ENCODE measurements at places on chromosomes 11 and 22. TPM values are rescaled to one million over a fixed set of nuclear protein-coding genes. Genes with fewer than 3 reads are reported as not detected.

DNA sequence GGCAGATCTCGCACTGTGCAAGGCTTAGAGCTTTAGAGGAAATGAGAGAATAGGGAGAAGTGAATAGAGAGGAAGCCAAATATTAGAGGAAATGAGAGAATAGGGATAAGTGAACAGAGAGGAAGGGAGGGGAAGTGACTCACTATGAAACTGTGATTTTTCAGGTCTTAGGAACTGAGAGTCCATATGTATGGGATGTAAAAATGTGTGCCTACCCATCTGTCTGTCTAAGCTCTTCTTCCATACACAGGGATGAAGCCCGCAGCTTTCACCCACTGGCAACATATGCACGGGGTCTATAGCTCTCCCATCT lies 6.4 kb upstream of the CCDC86 start:
- no peak for DNase-seq

- peak; percentile 28 for DNase-seq
These were observed 6.1 kb downstream of the IFITM10 start for GRCh38 chr11:1744137-1744886.

Gene PHLDA2
- 25.5 TPM for polyA plus RNA-seq

Gene CSF2RB
- polyA plus RNA-seq = 1.4 TPM

Gene HEPHL1
- polyA plus RNA-seq = 0.60 TPM

Gene INSC
- polyA plus RNA-seq = 6.6 TPM

DNA sequence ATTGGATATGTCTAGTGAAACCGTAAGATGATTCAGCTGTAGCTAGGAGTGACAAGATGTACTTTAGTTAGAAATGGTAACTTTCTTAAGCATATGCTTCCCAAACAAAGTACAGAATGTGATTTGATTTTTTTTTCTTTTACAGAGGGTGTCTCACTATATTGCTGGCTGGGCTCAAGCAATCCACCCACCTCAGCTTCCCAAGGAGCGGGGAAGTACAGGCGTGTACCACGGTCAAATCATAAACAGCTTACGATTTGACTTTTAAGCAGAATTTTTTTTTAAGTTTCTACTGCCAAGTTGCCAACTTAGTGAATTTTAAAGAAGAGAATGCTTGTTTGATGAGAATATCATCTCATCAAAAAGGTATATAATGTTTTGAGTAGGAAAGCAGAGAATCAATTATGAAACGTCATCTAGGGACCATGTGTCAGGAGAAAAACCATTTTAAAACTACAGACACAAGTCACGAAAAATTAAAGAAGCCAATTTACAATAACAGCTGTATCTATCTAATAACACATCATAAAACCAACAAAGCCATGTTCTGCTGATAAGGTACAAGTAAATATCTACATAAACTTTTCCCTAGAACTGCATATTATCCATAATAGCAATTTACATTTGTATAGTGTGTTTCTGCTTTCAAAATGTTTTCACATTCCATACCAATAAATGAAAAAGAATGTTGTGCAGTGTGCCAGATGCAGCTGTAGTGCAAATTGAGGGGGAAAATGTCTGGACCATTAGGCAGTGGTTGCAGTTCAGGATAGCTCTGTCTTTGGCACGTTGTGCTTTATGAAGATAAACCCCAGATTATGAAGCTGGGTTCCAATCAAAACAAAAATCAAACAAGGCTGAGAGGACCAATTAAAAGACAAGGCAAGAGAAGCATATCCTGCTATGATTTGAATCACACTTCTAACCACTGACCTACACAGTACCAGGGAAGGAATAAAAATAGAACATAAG lies 33.7 kb upstream of the USP47 start:
- DNase-seq = no peak

DNA sequence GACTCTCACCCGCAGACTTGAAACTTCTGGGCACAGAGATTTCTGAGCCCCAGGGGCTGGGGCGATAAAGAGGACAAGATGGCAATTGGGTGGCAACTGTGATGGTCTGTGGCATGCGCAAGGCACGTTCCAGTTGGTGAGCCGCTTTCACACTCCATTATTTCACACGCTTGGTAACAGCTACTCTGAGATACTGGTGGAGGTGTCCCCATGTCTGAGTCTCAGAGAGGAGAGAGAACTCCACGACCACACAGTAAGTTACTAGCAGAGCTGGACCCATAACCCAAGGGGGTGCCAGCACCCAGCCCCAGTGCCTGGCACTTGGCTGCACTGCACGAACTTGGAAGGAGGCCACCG lies 6.0 kb upstream of the KCNJ4 start:
- DNase-seq = no peak

- DNase-seq = peak; percentile 46
These were observed 22.2 kb upstream of the NAP1L4 start for GRCh38 chr11:3014057-3014938.

Gene ADAMTS8
- polyA plus RNA-seq = 11.9 TPM

DNA sequence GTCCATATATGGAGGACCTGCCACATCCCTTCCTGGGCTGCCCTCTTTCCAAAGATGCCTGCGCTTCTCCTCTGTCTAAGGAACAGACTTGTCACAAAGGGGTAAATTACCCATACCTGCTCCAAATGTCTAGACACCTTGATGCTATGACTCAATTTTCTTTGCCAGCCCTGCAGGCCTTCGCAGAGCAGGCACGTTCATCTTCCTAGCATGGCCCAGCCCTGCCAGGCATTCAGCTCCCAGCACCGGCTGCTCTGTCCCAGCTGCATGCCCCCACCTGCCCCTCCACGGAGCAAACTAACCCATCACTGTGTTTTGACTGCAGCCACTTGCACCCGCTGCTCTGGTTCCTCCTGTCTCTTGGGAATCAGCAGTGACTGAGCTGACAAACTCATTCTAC lies 526.1 kb downstream of the MIAT start:
- DNase-seq = no peak

DNA sequence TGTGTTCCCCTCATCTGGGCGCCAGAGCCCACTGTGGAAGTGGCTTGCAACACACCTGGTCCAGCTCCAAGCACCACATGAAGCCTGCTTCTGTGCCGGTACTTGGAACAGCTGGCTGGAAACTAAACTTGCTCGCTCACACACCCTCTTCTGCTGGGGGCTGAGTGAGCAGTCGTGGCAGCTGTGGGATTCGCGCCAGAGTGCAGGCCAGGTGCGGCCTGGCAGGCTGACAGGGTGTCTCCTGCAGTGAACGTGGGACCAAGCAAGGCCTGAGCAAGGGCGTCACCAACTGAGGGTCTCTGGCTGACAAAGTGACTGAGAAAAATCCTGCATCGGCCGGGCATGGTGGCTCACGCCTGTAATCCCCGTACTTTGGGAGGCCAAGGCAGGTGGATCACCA lies 15.2 kb downstream of the SMC1B start:
- DNase-seq = no peak

DNA sequence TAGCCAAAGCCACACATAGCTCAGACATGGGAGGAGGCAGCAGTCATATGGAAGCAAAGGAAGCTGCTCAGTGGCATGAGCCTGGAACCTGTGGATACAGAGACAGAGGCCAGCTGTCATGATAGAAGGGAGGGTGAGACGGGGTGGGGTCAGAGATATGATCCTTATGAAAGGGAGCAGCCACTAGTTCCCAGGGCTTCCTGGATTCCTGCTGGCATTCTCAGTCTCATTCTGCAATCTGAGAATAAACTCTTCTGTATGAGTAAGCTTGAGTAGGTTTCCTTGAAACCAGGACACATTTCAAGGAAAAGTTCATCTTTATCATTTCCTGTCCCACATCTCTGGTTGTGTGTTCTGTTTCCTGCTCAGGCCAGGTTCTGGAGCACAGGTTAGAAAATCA lies 220.2 kb upstream of the SNX19 start:
- DNase-seq = no peak

- DNase-seq = no peak
These were observed 266.9 kb upstream of the NARS2 start for GRCh38 chr11:78841456-78842060.

Gene CCDC188
- polyA plus RNA-seq = 0.76 TPM

Gene ANO3
- not detected for polyA plus RNA-seq

- no peak for DNase-seq
These were observed 90.1 kb downstream of the KIF18A start for GRCh38 chr11:28017816-28018215.

Gene STK33
- 3.1 TPM for polyA plus RNA-seq

GRCh38 chr11:134752526-134752925 lies 340.5 kb upstream of the B3GAT1 start:
- DNase-seq = no peak

Data from stomach (tissue), 19 donors.